ENCODE measurements at places on chromosomes 13 and 19.
A peak's percentile ranks its signal among the peaks of the same experiment; 100 is the strongest.

DNA sequence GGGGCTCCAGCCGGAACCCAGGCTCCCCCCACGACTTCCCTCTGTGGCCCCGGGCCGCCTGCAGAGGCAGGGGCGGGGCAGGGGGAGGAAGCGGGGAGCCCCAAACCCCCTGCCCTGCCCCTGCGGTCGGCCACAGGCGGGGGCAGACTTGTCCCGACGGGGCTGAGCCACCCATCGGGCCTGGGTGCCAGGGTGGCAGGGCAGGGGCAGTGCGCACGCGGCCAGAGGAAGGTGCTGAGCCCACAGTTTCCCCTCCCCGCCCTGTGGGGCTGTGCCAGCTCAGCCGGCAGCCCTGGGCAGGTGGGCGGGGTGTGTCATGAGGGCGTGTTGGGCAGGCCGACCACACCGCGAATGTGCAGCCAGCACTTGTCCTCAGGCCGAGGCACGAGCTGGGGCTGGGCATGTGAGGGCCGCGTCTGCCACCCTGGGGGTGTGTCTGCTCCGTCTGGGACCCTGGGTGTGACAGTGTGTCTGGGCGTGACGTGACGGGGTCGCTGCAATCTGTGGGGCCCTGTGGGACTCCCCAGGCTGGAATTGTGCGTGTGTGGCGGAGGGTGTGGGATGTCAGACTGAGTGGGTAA, 17.7 kb downstream of the CCDC97 start:
- DNase-seq: no peak

- no peak for DNase-seq
Observed at GRCh38 chr19:16334411-16334810, 9.8 kb downstream of the KLF2 start.

DNA sequence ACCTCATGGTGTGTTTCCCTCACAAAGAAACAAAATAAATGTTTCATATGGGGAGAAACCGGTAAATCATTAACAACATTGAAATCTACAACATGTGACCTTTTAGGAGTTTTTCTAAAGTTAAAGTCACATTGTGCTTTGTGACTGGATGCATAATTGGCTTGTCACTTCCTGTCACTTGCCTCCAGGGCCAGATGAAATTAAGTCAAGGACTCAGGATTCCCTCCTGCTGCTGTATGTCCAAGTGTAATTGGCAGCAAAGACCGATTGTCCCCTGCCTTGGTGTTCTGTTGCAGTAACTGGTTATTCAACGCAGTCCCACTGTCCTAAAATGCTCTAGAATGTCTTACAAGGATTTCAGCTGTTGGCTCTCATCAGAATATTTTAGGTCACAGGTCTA, 448.2 kb downstream of the LIG4 start:
- DNase-seq: no peak

DNA sequence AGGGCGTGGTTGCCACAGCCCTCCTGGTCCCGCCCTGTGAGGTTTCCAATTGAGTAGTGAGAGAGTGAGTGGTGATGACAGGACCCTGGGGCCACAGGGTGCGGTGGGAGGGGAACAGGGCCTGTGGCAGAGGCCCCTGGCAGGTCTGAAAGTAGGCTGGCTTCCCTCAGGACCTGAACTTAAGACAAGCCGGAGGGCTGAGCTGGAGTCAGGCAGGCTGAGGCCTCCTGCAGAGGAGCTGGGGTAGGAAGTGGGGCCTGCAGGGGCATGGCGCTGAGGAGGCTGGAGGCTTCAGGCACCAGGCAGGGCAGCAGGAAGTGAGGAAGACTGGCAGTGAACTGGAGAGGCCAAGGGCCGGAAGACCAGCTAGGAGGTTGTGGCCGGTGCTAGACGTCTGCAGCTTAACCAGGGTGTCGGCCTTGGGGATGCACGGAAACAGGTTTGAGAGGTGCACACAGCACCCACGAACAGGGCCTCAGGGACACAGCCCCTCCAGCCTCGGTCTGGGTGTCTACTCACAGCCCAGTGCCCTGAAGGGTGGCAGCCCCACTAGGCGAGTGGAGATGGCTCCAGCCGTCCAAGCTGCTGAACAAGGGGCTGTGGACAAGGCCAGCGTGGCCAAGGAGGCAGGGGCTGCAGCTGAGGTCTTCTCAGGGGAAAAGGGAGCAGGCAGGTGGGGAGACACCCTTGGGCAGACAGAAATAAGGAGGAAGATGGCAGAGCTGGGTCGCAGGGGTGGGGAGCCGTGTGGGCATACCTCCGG, 17.8 kb downstream of the POP4 start:
- DNase-seq: no peak

- DNase-seq: no peak
Observed at GRCh38 chr13:72141855-72142519, 275.0 kb upstream of the DACH1 start.

DNA sequence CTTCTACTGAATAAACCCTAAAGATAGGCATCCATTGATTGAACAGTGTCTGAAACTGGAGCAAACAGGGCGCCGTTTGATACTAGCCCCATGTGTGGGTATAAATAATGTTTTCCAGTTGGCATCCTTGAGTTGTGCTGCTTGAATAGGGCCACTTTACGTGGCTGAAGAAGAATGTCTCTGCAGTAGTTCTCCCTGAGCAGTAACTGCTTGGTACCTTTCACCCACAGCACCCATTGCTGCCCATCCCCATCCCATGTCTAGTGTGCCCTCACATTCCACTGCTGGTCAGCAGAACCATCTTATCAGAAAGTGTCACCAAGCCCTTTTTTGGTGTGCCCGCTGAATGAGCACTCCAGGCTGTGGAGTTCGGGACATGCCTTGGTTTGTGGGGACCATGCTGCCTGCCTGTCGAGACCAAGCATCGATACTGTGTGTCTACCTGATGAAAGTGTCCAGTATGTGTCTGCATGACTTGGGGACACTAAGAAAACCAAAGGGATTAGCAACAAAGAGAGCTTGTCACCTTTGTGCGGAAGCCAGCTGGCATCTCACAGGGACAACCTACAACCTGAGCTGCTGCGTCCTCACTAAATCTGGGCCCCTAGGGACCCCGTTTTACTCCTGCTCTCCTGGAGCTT, 162.0 kb downstream of the TM9SF2 start:
- DNase-seq: peak; percentile 79

- no peak for DNase-seq
Observed at GRCh38 chr13:99281811-99282263, 23.7 kb upstream of the GPR18 start.

DNA sequence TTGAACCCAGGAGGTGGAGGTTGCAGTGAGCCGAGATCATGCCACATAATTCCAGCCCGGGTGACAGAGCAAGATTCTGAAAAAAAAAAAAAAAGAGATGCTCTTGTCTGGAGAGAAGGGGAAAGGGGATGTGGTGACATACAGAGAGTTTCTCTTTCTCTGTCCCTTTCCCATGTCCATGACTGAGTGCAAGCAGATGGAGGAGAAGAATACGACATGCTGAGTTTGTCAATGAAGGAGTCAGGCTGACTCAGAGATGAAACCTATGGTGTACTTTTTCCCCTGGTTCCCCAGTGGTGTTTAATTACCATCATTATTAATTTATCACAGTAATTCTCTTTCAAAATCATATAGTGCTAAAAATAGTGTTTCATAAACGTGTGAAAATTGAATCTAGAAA, 448.8 kb downstream of the FOXO1 start:
- DNase-seq: no peak

- no peak for DNase-seq
Observed at GRCh38 chr19:49873129-49873521, 4.0 kb downstream of the AKT1S1 start.

DNA sequence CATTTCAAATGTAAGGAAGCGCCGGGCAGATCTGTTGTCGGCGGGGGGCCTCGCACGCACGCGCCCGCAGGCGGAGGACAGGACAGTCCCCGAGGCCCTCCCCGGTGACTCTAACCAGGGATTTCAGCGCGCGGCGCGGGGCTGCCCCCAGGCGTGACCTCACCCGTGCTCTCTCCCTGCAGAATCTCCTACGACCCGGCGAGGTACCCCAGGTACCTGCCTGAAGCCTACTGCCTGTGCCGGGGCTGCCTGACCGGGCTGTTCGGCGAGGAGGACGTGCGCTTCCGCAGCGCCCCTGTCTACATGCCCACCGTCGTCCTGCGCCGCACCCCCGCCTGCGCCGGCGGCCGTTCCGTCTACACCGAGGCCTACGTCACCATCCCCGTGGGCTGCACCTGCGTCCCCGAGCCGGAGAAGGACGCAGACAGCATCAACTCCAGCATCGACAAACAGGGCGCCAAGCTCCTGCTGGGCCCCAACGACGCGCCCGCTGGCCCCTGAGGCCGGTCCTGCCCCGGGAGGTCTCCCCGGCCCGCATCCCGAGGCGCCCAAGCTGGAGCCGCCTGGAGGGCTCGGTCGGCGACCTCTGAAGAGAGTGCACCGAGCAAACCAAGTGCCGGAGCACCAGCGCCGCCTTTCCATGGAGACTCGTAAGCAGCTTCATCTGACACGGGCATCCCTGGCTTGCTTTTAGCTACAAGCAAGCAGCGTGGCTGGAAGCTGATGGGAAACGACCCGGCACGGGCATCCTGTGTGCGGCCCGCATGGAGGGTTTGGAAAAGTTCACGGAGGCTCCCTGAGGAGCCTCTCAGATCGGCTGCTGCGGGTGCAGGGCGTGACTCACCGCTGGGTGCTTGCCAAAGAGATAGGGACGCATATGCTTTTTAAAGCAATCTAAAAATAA, 18.2 kb downstream of the IL17D start:
- DNase-seq: peak; percentile 68

- DNase-seq: peak; percentile 24
Observed at GRCh38 chr19:11422163-11423065, 3.3 kb upstream of the RGL3 start.

GRCh38 chr19:49356382-49356781, 5.8 kb downstream of the TEAD2 start:
- no peak for DNase-seq

DNA sequence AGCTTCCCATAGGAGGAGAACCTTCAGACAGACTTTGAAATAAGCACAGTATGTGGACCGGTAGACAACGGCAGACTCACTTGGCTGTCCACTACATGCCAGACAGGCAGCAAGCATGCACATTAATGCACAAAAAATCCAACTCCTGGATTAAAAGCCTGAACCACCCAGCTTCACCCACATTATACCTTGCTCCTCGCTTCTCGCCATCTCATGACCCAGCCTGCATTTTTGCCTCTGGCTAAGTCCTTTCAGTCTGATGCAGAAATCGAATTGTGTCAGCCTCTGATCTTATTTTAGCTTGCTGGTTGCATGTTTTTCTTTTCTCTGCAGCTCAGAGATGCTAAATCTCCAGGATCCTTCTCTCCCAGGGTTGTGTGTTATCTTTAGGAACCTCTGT, 358.7 kb downstream of the RFC3 start:
- no peak for DNase-seq

GRCh38 chr13:98295371-98295770, 118.3 kb upstream of the RNF113B start:
- no peak for DNase-seq

DNA sequence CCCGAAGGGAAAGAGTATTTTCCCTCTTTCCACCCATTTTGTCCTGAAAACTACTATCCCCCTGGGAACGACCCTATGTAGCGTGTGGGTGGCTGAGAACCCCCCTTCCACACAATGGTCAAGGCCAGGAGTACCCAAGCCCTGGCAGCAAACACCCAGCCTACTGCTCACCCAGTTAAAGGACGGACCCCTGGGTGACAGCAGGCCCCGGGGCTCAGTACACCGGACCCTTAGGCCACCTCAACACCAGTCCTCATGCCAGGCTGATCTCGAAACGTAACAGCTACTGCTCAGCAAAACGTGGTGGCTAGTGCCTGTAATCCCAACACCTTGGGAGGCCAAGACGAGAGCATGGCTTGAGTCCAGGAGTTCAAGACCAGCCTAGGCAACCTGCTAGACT, 1.4 kb downstream of the ANKRD27 start:
- no peak for DNase-seq

GRCh38 chr19:4722671-4723594, 709 bp downstream of the DPP9 start:
- DNase-seq: no peak

DNA sequence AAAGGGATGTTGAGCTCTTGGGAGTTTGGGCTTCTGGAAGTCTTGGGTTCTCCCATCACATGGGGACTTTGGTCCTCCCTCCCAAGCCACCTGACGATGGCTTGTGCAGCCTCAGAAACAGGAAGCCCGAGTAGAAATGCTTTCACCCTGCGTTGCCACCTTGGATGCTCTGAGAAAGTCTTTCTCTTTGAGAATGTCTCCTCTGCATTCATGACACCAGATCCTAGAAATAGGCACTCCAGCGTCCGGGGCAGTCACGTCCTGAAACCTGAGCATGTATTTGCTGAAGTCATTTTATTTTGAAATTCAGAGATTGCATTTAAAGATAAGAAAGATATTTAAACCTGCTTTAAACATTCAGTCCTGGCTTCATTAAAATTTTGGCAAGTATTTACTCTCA, 34.4 kb downstream of the CUL4A start:
- DNase-seq: no peak

DNA sequence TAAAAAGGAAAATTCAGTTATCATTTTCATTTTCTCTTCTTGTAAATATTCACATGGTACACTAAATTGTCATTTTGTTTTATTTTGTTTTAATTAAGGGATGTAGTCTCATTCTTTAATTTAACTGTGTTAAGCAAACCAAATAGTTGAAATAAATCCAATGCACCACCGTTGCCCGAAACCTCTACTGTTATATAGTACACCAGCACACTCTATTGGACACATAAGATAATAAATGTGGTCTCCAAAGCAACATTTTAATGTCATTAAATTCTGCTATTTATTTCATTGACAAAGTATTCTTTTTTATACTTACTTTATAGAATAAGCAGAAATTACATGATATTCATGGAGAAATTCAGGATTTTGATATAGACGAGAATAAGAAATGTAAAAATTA, 156.4 kb upstream of the FREM2 start:
- no peak for DNase-seq

DNA sequence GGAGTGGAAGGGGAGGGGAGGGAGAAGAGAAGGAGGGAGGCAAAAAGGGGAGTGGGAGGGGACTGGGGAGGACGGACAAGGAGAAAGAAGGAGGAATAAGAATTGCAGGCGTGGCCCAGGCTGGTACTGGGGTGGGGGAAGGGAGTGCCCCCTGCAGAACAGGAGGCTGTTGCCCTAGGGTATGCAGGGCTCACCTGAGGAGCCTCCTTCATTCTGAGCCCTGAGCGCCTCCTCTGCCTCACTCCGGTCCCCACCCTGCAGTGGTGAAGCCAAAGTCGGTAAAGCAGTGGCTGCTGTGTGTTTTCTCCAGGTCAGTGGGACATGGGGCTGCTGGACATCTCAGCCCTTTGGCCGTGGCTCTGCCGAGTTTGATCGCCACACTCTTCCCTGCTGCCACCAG, 9.1 kb upstream of the CDC16 start:
- peak; percentile 1 for DNase-seq
